ENCODE measurements at places on chromosomes 12 and 14.

DNA sequence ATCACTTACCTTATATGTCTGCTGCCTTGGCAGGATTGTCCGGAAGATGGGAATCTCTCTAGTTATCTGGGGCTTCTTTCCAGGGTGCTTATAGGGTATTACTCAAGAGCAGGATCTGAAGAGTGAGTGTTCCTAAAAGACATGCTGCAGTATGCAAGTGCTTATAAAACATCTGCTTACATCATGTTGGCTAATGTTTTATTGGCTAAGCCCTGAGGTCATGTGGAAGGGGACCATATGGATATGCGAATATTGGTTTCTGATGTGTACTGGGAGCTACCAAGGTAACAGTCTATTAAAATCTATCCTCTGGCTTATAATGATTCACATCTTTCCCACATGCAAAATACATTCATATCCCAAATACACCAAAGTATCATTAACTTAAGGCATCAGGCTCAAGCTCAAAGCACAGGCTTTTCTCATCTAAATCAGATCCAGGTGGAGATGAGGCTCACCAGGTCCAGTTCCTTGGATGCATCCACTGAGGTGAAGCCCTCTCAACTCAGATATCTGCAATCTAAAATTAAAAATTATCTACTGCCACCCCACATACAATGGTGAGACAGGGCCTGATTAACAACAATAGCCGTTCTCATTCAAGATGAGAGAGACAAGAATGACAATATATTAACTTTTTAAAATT is 29.8 kb downstream of the LRRIQ1 start:
- DNase-seq, result no peak

DNA sequence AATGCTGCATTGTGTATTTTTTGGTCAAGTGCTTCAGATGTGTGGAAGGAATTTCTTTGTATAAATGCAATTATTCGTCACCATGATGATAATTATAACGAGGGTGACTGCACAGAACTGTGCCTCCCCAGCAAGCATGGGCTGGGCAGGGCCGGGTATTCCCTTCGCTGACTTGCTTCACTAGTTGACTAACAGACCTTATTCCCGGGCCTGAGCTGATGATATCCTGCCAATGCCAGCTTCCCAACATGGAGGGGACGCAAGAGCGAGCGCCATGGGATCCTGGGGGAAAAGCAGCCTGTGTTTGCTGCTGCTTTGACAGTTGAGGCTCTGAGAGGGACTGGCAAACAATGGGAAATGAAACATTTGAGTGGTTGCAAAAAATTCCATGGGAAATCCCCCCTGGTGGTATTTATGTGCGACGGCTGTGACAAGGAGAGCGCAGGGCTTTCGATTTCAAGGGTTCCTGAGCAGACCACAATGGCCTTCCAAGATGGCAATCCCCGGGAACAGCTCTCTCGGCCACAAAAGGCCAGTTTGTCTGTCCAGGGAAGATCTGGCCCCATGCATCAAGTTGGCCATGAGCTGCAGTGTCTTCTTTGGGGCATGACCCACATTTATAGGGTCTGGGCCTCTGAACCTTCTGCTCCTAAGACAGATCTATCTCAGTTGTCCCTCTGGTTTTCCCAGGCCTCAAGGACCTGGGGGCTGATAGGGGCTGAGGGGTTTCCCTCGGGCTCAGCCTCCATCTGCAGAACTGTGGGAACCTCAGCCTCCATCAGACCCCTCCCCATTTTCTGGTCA is 21.9 kb upstream of the MAP1LC3B2 start:
- DNase-seq, result no peak

GRCh38 chr14:57866199-57866705 is 360 bp upstream of the SLC35F4 start:
- no peak for DNase-seq

GRCh38 chr14:92690171-92691011 is 58.0 kb downstream of the LGMN start:
- DNase-seq, result no peak

DNA sequence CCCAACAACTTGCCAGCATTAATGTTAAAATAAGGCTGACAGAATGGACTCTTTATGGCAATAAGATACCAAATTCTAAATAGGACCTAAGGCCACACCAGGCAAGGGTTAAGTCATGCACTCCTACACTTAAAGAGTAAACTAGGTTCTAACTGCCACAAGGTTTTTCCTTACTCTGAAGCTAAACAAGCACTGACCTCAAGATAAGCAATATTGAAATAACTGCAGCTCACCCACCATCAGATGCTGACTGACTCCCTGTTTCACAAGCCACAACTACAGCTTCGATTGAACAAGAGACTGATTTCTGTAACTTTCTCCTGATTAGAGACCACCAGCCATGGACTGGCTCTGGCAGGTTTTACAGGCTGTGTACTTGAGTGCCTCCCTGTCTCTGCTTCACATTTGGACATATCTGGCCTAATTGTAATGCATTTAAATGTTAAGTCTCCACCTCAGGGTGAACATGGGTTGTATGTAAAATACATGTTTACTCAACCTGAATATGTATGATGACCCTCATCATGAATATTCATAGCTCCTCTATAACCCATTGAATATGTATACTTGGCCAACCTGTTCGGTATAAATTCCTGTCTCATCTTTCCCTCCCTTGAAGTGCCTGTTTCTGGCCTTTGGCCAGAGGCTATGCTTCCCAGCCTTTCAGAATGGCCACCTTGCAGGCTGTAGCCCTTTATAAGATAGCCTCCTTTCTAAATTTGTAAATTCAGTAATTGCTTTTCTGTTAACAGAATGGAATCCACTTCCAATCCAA is 70.5 kb upstream of the DAAM1 start:
- no peak for DNase-seq

DNA sequence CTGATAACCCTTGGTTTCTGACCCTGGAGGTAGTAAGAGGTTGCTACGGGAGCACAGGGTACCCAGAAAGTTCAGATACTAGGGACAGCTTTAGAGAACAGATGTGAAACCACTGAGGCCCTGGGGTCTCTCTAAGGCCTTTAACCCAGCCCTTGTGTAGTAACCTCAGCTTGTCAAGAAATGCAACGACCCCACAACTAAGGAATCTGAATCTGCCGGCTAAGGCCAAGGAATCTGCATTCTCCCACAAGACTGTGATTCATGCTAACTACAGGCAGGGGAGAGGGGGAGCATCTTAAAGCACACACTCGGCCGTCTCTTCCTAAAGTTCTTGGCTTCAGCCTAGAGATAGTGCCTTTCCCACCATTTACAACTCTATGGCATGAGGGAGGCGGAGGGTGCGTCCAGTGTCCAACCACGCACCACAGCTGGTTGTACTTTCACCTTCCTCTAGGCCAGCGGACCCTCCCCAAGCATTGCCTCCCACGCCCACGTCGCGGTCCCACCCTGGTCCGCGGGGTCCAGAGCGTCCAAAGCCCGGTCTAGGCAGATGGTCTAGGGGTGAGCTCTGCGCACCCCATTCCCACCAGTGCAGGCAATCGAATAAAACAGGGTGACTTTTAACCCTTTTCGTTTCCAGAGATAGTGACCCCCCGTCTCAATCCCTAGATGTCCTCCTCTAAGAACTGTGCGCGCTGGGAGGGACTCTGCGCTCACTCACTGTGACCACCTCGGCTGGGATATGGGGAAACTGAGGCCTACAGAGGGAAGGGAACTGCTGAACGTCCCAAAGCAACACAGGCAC is 735 bp upstream of the VASH1 start:
- DNase-seq, result no peak

DNA sequence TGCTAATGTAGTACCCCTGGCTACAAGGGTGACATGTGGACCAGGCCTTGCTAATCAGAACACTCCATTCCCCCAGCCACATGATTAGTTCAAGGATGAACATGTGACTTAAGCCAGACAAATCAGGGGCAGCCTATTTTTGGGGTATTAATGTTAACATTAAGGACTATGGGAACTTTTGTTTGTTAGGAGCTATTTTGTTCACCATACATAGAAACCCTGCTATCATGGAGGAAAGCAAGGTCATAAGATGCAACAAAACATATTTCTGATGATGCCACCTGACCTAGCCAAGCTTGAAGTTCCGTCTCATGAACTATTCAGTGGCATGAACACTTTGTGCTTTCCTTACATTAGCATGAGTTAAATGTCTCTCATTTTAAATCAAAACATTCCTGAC is 90.8 kb upstream of the PELI2 start:
- no peak for DNase-seq

- no peak for DNase-seq
Measured at GRCh38 chr14:31993521-31993951, 83.6 kb upstream of the ARHGAP5 start.

DNA sequence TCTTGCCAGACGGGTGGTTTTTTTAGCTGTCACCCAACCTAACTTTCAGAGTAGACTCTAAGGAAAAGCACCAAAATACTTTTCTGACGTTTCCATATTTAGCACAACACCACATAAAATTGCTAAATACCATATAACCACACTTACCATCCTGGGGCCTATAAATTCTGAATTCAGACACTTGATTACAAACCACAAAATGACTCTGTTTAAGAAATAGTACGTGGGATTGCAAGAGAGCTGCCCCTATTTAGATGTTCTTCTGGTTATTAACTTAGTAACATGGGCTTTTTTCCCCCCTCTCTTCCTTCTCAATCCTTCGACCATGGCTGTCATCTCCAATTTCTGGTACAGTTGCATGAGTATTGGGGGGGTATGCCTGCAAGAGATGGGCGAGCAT is 287.7 kb downstream of the BMP4 start:
- no peak for DNase-seq

DNA sequence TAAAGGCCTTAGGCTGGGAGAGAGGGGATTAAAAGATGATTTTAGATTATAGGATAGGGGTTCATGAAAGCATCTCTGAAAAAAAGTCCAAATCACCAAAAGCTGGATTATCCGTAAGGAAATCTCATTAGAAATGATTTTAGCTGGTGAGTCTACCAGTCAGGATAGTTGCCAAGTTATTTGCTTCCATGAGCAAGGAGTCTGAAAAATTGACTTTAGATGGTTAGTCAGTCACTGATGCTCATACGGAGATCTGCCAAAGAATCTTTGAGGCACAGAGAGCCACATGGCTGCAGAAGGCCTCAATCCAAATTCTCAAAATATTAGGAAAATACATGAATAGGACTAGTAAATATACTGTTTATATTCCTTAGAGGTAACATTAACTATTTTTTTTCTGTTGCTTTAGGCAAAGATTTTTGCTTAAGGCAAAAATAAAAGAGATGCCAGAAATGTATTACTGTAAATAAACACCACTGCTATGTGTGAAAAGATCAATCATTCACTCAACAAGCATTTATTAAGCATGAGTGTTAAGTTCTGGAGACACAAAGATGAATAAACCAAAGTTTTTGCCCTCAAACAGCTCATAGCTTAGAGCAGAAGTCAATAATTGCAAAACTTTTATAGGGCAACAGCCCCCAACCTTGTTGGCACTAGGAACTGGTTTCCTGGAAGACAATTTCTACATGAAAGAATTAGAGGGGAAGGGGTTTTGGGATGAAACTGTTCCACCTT is 105.2 kb downstream of the BBS10 start:
- DNase-seq, result no peak

- no peak for DNase-seq
Measured at GRCh38 chr12:57235728-57236131, 6.2 kb downstream of the SHMT2 start.

GRCh38 chr14:37493606-37494005 is 101.4 kb downstream of the FOXA1 start:
- no peak for DNase-seq

GRCh38 chr12:100895192-100895591 is 100.6 kb downstream of the ANO4 start:
- DNase-seq, result no peak

GRCh38 chr12:7837366-7837765 is 35.3 kb downstream of the SLC2A14 start:
- DNase-seq, result no peak

DNA sequence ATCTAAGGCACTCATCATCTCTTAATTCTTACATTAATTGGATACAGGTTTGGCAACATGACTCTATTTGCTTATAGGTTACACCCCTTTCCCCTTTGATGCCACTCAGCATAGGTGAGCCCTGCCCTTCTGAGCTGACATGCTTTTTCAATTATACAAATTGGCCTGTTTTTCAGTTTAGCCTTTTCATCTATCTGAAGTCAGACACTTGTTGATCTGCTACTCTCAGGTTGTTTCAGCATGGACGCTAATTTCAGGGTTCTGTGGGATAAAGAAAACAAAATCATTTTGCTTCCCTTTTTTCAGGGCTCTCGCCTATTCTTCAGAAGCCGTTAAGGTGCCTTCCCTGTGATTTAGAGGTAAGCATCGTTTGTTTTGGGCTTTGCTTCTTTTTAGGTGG is 55.3 kb downstream of the DACT1 start:
- no peak for DNase-seq

- no peak for DNase-seq
Measured at GRCh38 chr14:45467023-45467422, 214.0 kb upstream of the MIS18BP1 start.

All from left hindlimb (tissue), 1 donor.